ENCODE measurements at places on chromosomes 4 and X.

DNA sequence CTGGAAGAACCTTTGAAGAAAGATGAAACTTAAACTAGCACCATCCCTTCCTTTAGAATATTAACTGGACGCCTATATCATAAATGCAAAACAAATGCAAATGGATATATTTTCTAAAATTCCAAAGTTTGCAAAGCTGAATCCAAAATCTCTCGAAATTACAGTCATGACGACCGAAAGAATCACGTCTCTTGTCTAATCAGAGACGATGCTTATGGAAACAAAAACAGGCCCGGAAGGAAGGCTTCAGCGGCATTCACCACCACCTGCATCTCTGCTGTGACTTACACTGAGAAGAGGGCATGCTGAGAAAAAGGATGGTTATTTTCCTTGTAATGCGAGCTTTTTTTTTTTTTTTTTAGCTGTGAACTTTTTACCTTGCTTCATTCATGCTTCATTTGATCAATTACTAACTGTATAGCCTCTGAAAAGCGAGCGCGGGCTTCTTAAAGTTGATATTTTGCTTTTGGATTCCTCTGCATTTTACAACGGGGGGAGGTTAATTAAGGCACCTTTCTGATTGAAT lies 209.3 kb downstream of the SOWAHB start:
- DNase-seq, result peak; percentile 53

DNA sequence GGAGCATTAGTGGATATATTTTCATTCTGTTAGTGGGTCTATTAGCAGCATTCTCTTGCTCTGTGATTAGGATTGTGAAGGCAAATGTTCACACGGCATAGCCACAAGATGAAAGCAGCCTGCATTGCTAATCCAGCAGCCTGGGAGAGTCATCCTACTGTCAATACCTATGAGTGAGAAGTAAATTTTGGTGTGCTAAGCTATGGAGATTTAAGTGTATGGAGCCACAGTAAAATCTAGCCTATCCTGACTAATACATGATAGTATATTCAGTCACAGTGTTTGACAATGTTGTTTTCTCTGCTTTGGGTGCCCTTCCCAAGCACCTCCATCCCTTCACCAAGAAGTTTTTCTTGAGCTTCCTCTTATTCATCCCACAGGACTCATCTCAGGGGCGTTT lies 47.2 kb upstream of the TMPRSS11F start:
- DNase-seq, result no peak

- no peak for DNase-seq
Measured at GRCh38 chr4:168021666-168022065, 70.7 kb upstream of the ANXA10 start.

DNA sequence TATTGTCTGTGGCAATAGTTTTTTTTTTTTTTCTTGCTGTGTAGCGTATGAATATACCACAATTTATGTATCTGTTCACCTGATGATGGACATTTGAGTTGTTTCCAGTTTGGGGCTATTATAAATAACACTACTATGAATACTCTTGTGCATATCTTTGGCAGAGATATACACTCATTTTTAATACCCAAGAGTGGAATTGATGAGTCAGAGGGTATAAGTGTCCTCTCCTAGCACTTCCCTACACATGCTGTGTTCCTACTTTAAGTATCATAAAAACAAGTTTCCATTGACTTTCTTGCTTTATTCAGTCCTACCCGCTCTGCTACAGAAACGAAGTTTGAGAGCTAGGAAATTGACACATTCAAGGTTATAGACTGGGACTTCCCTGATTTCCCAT lies 39.8 kb downstream of the XIAP start:
- no peak for DNase-seq

- no peak for DNase-seq
Measured at GRCh38 chr4:3525532-3526430, 6.4 kb downstream of the LRPAP1 start.
